ENCODE measurements at places on chromosomes 6 and 20.

DNA sequence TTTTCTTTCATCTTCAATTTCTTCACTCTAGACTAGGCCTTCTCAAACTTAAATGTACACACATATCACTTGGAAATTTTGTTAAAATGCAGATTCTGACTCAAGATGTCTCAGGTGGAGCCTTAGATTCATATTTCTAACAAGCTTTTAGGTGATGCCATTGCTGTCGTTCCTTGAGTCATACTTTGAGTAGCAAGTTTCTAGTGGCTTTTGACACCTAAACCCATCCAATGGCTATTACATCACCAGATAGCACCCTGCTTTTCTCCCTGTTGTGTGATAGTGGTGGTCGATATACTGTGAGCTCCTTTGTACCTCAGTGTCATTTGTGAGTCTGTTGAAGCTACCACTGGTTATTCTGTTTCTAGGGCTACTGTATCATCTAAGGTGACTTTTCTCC lies 34.8 kb upstream of the BAG2 start:
- no peak for DNase-seq

DNA sequence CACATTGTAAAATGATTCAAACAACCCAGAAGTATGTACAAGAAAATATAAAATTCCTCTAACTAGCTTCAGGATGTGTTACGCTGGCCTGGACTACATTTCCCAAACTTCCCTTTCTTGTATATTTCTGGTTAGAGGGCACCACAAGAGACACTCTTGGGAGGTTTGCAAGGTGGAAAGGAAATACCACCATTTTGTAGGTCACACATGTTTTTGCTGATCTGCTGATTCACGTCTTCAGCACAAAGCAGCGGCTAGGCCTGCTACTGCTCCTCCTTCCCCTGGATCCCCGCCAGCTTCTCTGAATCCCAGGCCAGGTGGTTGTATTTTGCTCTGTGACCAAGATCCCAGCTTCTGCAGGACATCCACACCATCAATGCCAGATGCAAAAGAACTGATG lies 104.2 kb downstream of the AGPAT4 start:
- DNase-seq: no peak

GRCh38 chr20:43711098-43711654 lies 15.6 kb downstream of the GTSF1L start:
- no peak for DNase-seq

DNA sequence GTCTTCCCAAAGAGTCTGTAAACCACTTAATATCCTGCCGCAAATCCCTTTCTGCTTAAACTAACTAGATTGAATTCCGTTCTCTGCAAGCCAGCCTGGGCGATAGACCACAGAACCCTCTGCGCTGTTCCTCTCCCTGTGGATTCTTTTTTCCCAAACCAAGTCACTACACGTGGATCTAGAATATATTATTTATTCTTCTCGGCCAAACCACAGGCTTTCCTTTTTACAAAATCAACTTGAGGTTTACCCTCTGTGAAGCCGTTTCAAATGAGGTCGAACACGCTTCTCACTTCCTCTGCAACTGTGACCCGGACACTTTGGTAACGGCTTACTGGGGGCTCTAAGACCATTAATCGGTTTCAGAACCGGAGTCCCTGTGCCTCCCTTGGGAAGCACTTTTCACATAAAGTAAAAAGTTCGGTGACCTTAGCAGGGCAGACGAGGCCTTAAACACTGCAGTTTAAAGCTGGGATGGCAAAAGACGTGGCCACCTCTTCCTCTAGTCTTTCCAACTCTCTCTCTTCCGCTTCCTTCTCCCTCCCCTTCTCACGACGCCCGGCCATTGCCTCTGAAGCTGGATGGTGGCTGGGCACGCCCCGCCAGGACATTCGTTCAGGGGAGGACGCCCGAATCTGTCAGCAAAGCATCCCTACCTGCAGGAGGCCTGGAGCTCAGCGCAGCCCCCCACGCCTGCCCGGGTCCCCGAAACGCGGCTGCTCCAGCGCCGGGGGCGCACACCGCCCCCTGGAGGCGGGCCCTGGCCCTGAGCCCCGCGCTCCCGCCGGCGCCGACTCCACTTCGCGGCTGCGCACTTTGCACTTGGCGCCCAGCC lies 55.0 kb upstream of the FOXC1 start:
- DNase-seq: peak; percentile 71

DNA sequence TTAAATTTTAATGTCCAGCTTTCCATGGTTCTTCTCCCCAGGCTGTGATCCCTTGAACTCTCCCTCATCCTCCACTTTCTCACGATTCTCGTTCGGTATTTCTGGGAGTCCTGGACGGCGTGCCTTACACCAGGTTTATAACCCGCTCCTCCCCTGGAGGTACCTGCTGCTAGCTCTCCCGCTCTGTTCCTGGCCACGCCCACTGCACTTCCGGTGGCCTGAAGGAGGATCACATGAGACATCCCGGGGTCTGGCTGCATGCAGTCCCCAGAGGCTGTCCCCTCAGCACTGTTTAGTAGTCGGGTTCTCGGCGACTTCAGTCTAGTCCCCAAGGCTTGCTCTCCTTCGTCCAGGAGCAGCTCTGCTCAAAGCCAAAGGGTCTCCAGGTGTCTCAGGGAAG lies 28.4 kb upstream of the GCLC start:
- no peak for DNase-seq

DNA sequence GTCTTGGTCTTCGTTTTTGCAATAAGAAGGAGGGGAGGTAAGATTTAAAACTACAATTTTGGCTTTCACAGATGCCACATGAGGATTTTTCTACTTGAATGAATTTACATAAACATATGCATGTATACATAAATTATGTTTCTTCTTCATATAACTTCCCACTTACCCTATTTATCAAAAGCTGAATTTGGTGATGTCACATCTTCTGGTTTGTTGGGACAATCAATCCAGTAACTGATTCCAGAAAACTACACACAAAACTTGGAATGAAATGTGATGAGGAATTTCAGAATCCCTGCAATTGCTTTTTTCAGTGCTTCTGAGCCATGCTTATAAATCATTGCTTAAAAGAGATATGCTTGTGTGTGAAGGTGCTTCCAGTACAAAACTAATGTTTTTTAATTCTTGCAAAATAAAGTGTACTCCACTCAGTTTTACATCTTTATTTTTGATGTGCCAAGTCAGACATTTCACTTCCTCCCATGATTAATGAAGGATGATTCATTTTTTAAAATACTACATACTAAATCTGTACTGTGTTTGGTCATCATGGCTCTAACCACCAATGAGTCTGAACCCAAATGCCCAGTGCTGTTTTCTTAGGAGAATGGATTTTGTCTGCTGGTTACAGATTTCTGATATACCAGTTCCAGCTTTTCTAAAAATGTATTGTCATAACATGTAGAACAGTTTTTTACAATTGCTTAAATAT lies 32.1 kb upstream of the RIN2 start:
- DNase-seq: no peak

- DNase-seq: no peak
Observed at GRCh38 chr6:136103763-136104311, 146.3 kb downstream of the MTFR2 start.
